CD8-positive, alpha-beta memory T cell (primary cell): ENCODE measurements at places on chromosomes 13 and 19. TPM values are rescaled to one million over a fixed set of nuclear protein-coding genes. Genes with fewer than 3 reads are reported as not detected.

GRCh38 chr13:24541127-24541475 is 28.5 kb upstream of the PARP4 start:
- DNase-seq, result no peak

DNA sequence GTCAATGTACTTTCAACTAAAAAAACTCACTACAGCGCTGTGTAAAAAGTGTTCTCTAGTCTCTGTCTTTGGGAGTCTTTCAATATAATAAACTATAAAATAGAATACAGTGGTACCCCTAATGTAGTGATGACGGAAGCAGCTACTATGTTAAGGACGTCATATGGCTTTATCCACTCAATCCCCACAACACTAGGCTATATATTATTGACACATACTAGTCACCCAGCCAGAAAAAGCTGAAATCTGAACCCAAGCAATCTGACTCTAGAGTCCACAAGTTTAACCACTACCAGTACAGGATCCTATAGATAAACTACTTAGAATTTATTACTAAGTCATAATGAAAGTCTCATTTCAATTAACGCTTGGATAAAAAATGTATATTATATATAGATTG is 48.3 kb downstream of the ELF1 start:
- no peak for DNase-seq

DNA sequence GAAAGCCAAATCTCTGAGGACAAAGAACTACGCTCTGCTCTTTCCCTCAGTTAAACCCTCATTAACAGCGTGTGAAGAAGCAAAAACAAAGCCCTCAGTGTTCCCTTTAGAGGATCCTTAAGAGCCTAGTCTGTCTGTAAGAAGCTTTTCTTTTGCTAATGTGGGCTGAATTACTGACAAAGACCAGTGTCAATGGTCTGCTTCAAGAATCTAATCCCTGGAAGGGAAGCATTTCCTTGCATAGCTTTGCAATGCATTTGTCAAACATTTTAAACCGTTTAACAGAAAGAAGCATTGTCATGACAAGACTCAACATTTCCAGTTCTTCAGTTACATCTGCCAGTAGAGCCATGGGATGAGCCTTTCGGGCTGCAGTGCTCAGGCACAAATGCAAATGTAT is 64.9 kb downstream of the EDNRB start:
- DNase-seq, result no peak

DNA sequence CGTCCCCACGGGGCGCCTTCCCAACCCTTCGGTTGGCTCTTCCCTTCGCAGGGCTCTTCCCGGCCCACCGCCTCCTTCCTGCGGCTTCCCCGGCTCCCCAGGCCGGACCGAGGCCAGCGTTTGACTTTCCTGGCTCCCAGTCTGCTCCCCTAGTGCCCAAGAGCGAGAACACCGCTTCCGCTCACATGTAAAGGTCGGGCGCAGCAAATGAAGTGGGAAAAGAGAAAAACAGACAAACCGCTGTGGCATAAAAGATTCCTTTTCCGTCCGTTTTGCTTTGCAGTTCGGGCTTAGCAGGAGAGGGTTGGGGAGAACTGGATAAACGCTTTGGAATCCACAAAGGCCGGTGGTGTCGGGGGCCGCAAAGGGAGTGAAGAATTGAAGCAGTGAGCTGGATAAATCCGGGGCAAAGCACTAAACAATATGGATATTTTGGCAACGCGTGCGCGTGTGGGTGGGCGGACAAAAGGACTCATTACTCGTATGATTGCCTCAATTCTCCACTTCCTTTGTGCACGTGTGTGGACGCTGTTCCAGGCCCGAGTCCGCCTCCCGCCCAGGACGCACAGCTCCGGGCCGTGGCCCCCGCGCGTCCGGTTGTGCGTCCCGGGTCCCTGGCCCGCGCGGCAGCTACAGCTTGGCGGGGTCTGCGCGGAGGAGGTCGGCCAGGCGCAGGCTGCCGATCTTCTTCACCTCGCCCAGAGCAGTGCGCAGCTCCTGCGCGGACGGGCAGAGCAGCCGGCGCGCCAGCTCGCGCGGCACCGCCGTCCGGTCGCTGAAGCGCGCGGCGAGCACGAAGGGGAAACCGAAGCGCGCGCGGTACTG is 8.6 kb upstream of the CDX2 start:
- no peak for DNase-seq

DNA sequence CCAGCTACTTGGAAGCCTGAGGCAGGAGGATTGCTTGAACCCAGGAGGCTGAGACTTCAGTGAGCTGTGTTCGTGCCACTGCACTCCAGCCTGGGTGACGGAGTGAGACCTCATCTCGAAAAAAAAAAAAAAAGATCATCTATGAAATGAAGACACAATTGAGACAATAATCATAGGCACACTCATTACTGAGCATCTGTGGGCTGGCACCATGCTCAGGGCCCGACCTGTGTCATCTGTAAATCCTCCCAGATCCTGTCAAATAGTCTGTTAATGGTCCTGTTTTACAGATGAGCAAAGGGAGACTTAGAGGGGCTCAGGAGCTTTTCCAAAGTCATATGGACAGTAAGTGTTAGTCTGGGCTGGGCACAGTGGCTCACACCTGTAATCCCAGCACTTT is 4.1 kb upstream of the NANOS2 start:
- no peak for DNase-seq

DNA sequence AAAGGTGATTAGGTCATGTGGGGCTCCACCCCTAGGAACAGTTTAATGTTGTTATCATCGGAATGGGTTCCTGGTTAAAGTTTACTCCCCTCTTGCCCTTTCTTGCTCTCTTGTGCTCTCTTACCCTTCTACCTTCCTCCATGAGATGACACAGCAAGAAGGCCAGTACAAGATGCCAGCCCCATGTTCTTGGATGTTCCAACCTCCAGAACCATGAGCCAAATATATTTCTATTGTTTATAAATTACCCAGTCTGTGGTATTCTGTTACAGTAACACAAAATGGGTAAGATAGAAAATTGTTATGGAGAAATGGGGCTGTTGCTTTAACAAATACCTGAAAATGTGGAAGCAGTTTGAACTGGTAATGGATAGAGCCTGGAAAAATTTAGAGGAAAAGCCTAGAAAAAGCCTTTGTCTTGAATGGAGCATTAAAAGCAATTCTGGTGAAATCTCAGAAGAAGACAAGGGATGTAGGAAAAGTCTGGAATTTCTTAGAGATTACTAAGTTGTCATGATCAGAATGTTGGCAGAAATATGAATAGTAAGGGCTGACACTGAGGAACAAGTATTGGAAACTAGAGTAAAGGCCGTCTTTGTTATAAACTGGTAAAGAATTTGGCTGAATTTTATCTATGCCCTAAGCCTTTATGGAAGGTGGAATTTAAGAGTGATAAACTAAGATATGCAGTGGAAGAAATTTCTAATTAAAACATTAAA is 53.5 kb upstream of the TSC22D1 start:
- DNase-seq, result no peak

GRCh38 chr19:19531951-19532805 is 3.5 kb downstream of the YJEFN3 start:
- peak; percentile 82 for DNase-seq

GRCh38 chr13:41520660-41521630 is 63.6 kb downstream of the RGCC start:
- DNase-seq, result no peak

- DNase-seq, result no peak
These were observed 35.5 kb downstream of the CBY2 start for GRCh38 chr13:45737571-45738017.

GRCh38 chr13:67094952-67095351 is 135.2 kb downstream of the PCDH9 start:
- DNase-seq, result no peak

GRCh38 chr13:62292714-62293480 is 877.2 kb upstream of the PCDH20 start:
- DNase-seq, result no peak

- no peak for DNase-seq
These were observed 168.3 kb upstream of the SLITRK1 start for GRCh38 chr13:84050536-84050935.

GRCh38 chr13:110518571-110518970 is 43.0 kb downstream of the RAB20 start:
- DNase-seq, result no peak

- DNase-seq, result peak; percentile 64
These were observed 3.7 kb downstream of the KASH5 start for GRCh38 chr19:49391581-49392399.

GRCh38 chr19:52444506-52444905 is 8.8 kb upstream of the ZNF578 start:
- no peak for DNase-seq

DNA sequence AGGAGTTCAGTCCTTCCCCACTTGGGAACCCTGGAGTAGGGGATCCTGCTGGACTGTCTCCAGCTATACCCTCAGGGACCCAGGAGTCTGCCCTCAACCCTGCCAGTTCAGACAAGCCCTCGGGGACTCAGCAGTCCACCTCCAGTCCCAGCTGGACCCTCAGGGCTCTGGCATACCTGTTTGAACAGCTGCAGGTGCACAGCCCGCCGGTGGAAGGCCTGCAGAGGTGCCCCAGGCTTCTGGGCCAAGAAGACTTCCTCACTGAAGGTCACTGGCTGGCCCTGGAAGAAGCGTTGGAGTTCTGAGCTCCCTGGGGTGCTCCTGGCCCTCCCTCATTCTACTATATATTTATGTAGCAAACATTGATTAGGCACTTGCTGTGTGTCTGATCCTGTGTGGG is 8.6 kb downstream of the CRB3 start:
- DNase-seq, result no peak

DNA sequence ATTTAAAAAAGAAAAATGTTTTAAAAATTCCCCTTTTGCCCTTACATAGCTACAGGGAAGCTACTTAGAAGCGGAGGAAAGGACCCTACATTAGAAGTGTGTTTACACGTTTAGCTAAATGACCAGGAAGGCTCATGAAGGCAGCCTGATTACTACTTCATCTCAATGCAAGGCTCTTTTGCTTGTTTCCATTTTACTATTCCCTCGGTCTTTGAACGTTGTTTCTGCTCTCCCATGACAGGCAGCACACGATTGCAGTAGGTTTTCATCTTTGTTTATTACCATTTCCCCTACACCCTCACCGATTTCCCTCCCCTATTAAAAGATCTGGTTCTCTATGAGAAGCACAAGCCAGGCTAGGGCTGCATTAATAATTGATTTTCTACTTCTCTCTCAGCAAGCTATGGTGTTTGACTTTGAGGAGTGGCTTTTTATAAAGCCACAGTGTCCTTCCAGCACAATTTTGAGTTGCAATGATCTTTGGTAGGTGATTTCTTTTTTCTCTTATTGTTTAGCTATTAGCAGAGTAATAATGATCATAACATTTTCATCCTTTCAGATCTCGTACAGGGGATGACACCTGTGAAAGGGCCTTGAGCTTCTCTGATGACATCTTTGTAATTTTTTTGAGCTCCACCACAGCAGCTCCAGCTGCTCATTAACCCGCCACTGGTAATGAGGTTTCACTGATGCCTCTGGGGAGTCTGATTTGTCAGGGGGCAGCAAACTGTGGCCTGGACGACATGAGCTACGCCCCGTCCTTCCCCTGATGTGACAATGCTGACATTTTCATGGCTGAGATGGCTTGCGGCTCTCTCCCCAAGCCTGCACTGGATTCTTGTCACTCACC is 670.3 kb downstream of the UQCRFS1 start:
- DNase-seq, result no peak

DNA sequence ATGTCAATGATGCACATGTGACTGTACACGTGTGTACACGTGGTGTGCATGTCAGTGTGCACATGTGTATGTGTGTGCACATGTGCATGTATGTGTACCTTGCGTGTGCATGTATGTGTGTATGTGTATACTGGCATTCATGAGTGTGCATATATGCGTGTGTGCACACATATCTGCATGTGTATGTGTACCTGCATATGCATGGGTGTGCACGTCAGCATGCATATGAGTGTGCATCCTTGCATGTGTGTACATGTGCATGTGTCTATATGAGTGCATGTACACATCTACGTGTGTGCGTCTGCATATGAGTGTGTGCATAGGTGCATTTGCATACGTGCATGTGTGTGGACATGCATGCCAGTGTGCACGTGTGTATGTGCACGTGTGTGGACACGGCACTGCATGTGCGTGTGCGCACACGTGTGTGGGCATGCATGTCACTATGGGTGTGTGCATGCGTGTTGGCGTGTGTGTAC is 48.5 kb downstream of the GADD45B start:
- DNase-seq, result no peak

DNA sequence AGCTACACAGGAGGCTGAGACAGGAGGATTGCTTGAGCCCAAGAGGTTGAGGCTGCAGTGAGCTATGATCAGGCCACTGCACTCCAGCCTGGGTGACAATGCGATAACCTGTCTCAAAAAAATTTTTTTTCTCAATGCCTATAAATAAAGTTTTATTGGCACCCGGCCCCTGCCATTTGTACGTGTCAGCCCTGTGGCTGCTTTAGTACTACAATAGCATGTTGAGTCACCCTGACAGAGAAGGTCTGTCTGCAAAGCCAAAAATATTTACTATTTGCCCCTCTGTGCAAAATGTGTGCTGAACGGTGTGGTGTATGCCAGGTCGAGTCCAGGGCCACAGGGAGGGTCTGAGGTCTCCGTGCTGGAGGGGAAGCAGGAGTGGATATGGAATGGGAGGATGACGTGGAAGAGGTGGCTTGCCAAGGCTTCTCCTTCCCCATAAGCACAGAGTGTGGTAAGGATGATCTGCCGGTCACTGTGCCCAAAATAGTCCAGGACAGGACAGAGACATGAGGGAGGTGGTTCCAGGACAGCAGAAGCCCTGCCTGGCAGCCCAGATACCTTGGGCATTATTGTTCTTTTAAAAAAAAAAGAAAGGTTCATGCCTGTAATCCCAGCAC is 10.0 kb downstream of the NMRK2 start:
- DNase-seq, result no peak

- no peak for DNase-seq
These were observed 62.7 kb downstream of the COL4A1 start for GRCh38 chr13:110244071-110244830.

GRCh38 chr13:99476648-99477047 is 24.6 kb upstream of the TM9SF2 start:
- DNase-seq, result no peak

- DNase-seq, result no peak
These were observed 34.3 kb downstream of the ELF1 start for GRCh38 chr13:40984668-40985366.

DNA sequence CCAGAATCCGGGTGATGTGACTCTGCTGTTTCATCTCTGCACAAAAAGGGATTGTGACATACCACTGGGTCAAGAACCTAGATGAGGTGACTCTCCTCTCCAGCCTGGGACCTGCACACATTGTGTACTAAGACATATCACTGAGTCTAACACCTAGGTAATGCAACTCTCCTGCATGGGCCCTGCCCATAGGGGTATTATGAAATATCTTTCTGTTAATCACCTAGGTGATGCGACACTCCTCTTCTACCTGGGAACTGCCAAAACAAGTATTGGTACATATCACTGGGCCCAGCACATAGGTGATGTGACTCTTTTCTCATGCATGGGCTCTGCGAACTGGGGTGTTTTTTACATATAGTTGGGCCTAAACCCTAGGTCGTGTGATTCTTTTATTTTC is 35.5 kb upstream of the ZNF254 start:
- DNase-seq, result no peak

GRCh38 chr13:73368608-73369007 is 309.8 kb downstream of the KLF5 start:
- no peak for DNase-seq

- no peak for DNase-seq
These were observed 213.1 kb downstream of the OXGR1 start for GRCh38 chr13:96781141-96781540.

The ZNF571 gene
- total RNA-seq, result 2.2 TPM

The LILRB1 gene
- 1.0 TPM for total RNA-seq

The SIX5 gene
- 2.6 TPM for total RNA-seq

The TNFSF13B gene
- 1.2 TPM for total RNA-seq

The PSG7 gene
- not detected for total RNA-seq

The ACP4 gene
- not detected for total RNA-seq

The ZNF560 gene
- not detected for total RNA-seq

The TUBA3C gene
- total RNA-seq, result not detected

The ZNF91 gene
- total RNA-seq, result 31.3 TPM

The ZNF222 gene
- total RNA-seq, result 3.3 TPM

The FLT1 gene
- total RNA-seq, result 2.4 TPM

The TNFSF9 gene
- total RNA-seq, result 12.1 TPM

The MEF2B gene
- 2.0 TPM for total RNA-seq
